ENCODE measurements at places on chromosomes 5 and 9.

- no peak for DNase-seq
These were observed 79.9 kb upstream of the APC start for GRCh38 chr5:112657804-112658203.

DNA sequence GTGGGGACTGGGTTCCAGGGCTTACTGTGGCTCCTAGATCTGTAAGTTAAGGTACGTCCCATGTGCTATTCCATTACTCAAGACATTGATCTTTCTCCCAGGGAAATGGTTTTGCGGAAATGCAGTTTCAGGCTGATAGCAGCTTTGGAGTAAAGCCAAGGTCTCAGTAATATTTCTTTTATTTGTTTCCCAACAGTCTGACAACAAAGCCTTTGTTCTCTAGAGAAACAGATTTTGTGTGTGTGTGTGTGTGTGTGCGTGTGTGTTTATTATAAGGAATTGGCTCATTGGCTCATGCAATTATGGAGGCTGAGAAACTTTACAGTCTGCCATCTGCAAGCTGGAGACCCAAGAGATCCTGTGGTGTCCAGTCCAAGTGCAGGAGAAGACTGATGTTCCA lies 12.1 kb upstream of the POC5 start:
- DNase-seq, result no peak

GRCh38 chr9:83930881-83931280 lies 9.6 kb upstream of the KIF27 start:
- no peak for DNase-seq

GRCh38 chr5:142433526-142434321 lies 108.9 kb upstream of the SPRY4 start:
- DNase-seq, result no peak

GRCh38 chr5:94505327-94506068 lies 112.9 kb downstream of the KIAA0825 start:
- DNase-seq, result no peak

- no peak for DNase-seq
These were observed 116.0 kb downstream of the NMUR2 start for GRCh38 chr5:152288917-152289595.

DNA sequence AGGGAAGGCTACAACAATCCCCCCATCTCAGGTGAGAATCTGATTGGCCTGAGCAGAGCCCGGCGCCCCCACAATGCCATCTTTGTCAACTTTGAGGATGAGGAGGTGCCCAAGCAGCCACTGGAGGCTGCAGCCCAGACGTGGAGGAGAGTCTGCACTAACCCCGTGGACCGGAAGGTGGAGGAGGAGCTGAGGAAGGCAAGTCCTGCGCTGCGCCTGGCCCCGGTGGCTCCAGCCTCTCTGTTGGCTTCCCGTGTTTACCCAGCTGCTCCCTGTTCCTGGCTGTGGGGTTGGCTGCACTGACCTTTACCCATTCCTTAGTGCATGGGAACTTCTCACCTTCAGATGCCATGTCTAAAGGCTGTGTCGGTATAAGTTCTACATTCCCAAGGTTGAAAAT lies 11.0 kb upstream of the CEL start:
- DNase-seq, result no peak

DNA sequence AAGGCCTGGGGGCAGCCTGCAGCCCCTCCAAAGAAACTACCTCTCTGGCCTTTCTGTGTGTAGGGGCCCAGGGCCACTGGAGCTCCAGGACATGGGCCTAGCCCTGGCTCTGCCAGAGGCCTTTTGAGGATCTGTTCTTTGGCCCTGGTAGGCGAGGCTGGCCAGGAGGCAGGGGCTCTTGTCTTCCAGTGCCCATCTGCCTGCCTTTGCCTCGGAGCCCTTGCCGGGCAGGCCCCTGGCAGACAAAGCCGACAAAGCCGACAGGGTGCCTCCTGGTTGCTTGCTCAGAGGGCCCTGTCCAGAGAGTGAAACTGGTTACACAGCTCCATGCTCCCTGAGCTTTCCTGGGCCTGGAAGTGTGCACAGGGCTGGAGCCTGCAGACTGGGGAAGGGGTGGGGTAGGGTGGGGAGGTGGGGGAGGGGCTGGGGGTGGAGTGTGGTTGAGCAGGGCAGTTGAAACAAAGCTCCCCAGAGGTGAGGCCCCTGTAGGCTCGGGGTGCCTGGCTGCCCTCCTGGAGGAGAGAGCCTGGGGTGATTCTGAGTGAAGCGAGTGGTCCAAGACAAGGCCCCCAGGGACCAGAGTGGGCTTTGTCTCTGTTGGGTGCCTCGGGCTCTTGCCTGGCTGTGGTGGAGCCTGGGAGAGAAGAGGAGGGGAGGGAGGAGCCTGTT lies 29.3 kb downstream of the PTPA start:
- no peak for DNase-seq

- no peak for DNase-seq
These were observed 56.1 kb upstream of the FSTL4 start for GRCh38 chr5:133668458-133668857.

GRCh38 chr5:151159649-151160373 lies 2.2 kb upstream of the ANXA6 start:
- no peak for DNase-seq

GRCh38 chr9:88889386-88889785 lies 101.9 kb upstream of the S1PR3 start:
- peak; percentile 21 for DNase-seq

GRCh38 chr9:70519912-70520724 lies 105.7 kb upstream of the KLF9 start:
- peak; percentile 7 for DNase-seq

DNA sequence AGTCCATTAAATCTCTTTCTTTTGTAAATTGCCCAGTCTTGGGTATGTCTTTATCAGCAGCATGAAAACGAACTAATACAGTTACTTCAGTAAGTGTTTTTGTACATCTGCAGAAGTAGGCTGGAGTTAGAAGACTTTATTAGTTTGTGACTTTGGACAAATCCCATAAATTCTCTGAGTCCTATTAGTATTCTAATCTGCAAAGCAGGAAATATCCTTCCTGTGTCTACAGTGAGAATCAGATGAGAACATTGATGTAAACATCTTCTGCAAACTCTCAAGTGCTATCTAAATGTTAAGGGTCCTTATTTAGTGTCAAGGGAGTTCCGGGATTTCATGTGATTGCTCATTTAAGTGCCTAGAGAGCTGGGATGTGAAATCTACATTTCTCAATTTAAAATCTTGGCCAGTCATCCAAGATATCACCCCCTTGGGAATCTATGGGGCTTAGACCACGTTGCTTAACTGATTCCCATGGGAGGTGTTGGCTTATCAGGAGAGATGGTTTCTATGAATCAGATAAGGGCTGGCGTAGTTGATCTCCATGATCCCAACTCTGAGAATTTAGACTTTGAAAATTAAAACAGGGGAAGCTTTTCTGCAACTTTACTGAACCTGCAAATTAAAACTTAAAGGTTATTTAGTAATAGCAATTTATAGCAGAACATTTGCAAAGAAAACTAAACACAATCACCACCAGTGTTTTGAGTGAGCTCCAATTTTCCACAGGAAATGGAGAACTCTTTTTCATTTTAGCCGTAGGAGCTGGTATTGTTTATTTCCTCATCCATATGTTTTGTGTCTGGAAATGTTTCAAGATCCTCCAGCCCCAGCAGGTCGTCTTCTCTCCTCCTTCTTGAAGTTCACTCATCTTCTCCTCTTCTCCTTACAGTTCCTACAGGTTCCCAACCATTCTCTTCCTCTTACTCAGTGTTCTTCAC lies 241.6 kb upstream of the CD180 start:
- DNase-seq, result no peak

- DNase-seq, result no peak
These were observed 48.9 kb upstream of the SPIN1 start for GRCh38 chr9:88339317-88339716.

DNA sequence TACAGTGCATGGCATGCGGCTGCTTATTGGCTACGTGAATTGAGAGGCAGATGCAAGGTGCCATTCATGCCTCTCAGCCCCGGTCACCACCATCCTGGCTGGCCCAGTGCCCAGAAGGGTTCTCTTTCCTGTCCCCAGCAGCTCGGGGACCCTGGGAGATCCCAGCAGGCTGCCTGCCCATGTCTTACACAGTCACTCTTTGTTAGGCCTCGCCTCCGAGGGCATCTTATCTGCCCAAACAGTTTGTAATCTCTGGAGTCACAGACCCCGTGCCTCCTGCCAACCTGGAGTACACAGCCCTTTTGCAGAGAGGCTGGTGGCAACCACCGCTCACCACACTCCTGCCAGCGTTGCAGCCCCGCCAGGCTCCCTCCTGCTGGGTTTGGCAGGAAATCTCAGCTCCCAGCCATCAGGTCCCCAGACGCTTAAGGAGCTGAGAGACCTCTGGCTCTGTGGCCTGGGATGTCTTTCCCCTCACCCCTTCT lies 7.0 kb upstream of the AK1 start:
- DNase-seq, result peak; percentile 73

DNA sequence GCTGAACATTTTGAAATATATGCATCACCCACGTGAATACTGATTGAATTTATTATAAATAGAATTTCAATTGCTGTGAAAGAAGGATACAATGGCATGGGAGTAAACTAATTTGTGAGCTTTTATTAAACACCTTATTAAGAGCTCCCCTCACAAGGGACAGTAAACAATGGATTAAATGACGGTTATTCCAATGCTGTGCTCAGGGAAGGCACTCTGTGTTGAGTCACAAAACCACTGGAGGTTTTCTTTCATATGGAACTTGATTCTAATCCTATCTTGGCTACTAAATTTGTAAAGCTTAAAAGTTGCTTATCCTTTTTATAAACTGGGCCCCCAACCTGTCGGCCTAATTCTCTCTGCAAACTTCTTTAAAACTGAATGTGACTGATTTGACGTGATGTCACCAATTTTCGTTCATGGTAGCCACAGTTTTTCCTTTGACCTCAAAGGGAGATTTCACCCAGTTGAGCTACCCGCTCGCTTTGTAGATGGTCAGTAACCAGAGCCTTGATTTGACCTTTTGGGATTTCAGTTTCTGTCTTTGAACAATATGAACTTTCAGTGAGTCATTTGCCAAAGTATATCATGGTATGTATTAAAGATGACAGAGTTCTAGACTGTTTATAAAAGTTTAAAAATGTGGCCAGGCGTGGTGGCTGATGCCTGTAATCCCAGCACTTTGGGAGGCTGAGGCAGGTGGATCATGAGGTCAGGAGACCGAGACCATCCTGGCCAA lies 61.3 kb upstream of the PIK3R1 start:
- no peak for DNase-seq

- DNase-seq, result no peak
These were observed 7.3 kb upstream of the RASEF start for GRCh38 chr9:83070261-83070660.

DNA sequence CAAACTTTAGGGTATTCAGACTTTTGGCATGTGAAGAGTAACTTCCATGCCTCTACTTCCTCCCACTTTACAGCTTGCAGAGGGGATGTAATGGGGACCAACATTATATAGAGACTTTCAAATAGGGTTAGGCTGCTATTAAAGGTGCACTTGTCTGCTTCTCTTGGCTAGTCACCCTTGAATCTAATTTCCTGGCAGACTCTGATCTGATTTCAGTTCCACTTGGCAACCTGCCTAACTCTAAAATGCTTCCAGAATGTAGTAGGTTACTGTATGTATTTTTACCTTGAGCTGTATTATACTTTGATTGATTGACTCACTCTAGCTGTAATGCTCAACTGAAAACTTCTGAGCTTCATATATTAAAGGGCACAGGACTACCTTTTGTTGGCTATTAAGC lies 693.4 kb downstream of the KCTD16 start:
- peak; percentile 9 for DNase-seq

- no peak for DNase-seq
These were observed 24.4 kb upstream of the ANXA6 start for GRCh38 chr5:151181818-151182523.

DNA sequence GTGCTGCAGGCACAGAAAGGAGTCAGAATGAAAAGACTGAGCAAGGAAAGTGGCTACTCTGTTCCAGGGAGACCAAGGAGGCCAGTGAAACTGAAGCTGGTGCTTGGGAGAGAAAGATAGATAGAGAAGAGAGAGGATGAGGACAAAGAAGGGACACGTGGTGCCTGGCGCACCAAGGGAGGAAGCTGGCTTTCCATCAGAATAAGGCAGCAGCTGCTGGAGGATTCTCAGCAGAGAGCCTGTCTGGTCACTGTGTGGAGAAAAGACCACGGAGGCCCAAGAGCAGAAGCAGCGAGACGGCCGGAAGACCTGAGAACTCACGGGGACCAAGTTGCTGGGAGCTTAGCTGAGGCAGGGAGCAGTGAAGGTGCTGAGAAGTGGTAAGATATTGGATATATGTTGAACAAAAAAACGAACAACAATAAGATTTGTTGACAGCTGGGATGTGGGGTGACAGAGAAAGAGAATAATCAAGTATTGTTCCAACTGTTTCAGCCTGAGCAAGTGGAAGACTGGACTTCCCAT lies 116.1 kb downstream of the SEMA5A start:
- no peak for DNase-seq

DNA sequence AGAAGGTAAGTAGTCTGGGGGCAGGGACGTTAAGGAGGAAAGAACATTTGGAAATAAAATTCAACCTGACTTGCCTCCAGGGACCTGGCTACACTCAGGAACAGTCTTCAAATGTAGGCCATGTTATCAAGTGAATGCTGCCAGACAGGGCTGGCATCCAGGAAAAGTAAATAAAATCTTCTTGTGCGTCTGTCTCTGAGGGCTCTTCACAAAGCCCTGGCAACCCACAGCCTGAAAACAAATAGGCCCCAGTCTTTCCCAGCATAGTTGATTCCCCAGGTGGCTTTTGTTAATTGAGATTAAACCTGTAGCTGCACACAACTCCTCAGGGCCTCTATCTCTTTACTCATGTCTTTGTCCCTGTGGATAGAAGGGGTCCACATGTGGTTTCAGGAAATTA lies 55.4 kb downstream of the STK32A start:
- DNase-seq, result no peak

- DNase-seq, result no peak
These were observed 157.8 kb downstream of the ARHGEF28 start for GRCh38 chr5:73783828-73784227.

DNA sequence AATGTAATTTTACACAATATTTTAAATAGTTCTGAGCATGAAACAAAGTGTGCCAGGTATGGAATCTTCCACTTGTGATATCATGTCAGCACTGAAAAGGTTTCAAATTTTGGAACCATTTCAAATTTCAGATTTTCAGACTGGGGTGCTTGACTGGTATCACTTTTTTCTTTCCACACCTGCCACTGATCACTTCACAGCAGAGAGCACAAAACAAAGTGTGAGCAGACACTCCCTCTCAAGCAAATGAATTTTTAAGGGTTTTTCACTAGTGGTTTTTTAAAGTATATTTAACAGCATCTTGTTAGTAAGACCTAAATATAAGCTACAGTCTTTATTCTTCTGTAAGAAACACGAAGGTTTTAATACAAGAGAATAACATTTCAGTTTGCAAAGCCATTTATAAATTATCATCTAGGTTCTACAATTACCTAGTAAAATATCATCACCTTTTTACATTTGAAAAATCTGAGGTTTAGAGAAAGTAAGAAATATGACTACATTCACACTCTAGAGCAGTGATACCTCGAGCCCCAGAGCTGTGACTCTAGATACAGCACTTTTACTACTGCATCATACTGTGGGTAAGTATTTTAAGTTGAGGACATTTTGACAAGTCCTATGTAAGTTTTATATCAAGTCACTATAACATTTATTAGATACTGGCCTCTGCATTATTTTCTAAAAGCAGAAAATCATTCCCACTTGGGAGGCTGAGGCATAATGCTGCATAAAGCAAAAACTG lies 14.6 kb downstream of the GOLPH3 start:
- no peak for DNase-seq

GRCh38 chr9:79477955-79478771 lies 93.6 kb upstream of the TLE4 start:
- DNase-seq, result no peak

Measured in spinal cord (tissue), 10 donors.